ENCODE measurements at places on chromosomes 3 and 15.

GRCh38 chr3:185912929-185913901 is 24.6 kb downstream of the TRA2B start:
- no peak for DNase-seq

DNA sequence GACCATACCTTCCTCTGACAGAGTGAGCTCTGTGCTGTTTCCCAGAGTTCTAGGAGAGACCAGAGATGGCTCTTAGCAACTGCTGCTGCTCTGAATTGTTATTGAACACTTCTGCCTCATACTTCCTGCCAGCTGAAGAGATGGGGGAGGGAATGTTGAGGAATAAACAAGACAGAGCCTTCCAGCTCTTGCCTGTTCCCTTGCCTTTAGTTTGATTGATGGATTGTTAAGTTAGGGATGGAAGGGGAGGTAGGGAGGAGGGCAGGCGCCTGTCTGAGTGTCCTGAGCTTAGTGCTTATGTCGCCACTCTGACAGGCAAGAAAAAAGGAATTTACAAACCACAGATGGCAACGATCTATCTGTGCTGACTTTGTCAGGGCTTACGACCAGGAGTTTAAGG is 42.8 kb downstream of the ZNF609 start:
- DNase-seq: no peak

DNA sequence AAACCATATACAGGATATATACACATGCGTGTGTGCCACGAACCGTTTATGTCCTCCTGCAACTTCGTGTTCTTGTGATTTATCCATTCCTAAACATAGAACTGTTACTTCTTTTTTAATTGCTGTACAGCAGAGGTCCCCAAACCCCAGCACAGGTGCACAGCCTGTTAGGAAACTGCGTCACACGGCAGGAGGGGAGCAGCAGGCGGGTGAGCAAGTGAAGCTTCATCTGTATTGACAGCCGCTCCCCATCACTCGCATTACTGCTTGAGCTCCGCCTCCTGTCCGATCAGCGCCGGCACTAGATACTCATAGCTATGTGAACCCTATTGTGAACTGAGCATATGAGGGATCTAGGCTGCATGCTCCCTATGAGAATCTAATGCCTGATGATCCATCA is 34.9 kb upstream of the NRROS start:
- DNase-seq: no peak

DNA sequence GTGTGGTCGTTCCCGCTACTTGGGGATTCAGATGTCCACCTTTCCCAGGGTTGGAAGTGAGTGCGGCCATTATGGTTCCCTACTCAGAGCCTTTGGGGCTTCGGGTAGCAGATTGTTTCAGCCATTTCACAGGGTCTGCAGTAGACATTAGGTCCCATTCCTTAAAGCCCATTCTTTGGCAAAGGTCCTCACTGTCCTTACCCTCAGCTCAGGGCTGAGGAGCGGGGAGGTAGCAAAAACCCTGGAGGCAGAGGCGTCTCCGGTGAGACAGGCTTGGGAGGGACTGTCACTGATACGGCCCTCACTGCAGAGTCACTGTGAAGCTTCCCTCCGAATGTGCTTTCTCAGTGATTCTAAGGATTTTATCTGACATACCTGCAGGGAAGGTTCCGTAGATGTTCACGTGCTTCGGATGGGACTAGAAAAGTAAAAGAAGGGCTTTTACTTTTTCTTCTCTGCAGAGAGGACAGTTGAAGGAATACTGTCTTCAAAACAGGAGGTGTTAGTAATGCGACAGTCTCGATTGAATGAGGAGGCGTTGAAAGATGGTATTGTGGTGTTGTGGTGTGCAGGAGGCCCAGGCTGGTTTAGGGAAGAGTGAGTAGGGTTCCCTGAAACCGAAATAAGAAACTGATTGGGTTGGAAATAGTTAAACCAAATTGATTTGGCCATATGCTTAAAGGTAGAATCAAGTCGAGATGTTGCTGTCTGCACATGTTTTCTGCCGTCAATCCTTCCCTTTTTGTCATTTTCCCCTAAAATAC is 630 bp downstream of the ATP6V1A start:
- no peak for DNase-seq

GRCh38 chr3:76958274-76958673 is 81.6 kb upstream of the ROBO2 start:
- no peak for DNase-seq

DNA sequence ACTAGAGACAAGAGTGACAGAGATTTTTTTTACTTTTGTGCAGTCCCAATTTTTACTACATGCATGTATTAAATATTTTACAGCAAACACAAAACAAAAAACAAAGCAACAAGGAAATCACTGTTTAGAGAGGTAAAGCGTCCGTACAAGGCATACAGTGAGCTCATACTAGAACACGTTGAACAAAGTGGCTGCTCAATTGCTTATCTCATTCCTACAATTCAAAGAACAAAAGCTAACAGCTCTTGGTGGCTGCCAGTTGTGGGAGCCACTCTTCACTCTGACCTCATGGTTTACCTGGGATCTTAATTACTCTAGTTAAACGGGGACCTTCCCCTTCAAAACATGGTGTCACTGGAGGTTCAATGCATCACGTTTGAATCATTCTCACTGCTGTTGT is 7.6 kb upstream of the ARHGEF26 start:
- no peak for DNase-seq

DNA sequence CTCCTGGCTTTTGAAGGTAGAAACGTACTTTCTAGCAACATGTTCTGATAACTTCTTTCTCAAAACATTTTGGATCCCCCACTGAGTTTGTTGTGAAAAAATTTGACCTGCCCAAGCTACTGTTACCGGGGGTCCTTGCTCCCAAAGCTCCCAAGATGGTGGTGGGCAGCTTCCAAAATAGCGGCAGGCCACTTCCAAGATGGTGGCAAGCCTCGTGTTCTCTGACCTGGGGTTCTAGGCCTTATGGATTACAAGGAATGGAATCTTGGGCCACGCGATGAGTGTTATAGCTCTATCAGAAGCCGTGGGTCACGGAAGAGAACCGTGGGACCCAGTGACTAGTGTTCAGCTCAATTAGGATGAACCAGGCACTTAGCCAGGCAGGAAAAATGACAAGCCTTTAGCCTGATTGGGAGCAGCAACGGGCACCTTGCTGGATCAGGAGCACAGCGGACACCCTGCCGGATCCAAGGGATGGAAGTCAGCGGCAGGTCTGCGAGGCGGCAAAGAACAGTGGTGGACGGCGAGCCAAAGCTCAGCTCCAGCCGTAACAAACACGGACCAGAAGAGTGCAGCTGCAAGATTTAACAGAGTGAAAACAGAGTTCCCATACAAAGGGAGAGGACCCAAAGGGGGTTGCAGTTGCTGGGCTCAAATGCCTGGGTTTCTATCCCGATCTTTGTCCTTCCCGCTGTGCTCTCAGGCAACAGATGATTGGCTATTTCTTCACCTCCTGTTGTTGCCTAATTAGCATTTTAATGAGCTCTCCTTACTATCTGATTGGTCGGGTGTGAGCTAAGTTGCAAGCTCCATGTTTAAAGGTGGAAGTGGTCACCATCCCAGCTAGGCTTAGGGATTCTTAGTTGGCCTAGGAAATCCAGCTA is 133.3 kb downstream of the WDR72 start:
- DNase-seq: no peak

- DNase-seq: no peak
These were observed 7.9 kb downstream of the SCN5A start for GRCh38 chr3:38641461-38642110.

DNA sequence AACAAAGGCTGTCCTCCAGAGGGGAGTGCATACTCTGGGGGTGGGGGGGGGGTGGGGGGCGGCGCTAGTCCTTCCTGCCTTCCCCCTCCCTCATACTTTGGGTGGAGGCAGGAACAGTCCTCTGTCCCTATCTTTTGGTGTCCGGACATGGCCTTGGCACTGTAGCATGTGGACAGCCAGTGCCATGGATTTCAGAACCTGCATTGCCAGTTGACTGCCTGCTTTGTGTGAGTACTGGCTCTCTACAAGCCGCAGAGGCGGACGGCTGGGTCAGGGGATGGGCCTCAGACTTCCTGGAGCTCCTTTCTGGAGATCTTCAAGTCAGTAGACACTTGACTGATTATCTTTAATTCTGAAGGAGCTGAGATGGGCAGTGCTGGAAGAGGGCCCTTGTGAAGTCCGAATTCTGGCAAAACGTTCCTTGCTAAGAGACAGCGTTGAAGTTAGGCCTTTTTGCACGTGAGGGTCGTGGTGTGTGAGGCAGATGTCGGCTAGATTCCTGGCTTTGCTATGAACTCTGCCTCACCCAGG is 2.5 kb downstream of the CLDN11 start:
- no peak for DNase-seq

DNA sequence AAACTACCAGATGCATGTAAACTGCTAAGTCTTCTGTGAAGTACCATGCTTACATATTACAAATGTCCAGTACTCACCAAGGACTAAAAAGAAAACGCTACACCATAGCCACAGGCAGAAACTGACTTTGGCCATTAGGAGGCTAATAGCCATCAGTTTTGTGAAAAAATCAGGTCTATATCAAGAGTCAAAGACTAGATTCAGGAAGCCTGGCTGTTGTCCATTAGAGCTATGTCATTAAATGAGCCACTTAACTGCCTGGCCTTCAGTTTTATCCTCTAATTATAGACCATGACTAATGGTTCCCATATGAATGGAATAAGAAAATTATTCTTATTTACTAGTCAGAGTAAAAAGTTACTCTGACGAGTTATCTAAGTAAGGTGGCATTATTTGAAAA is 144.1 kb downstream of the VPS13C start:
- no peak for DNase-seq

DNA sequence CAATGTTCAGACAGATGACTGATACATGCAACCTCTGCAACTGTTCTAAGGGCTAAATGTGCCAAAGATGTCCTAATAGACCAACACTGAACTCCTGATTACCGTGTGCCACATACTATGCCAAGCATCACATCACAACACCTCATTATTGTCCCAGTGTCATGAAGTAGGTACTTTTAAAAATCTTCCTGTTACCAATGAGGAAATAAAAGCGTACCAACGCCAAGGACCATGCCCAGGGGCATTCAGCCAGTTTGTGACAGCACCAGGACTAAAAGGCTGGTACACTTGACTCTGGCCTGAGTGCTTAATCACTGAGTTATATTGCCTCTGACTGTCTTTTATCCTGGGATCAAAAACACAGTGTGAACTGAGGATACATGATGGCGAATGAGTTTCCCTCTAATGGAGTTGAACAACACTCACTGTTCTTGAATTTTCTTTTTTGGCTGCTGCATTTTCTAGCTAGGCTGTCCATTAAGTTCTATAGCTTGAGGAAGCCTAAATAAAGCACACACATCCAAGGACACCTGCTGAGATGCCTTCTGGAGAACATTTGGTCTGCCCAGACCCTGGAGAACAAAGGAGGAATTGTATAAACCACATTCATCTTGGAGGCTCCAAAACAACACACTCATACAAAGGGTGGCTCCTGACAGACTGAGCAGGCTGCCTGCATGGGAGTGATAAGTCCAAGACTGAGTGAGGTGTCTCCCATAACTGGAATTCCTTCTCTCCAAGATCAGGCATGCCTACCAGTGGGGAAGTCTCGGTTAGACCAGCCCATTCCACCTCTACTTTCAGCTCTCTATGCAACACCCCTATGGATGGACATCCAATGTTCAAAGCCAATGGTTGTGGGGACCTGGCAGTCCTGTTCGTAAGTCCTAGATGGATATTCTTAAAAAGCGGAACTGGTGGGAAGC is 126.7 kb upstream of the PRICKLE2 start:
- DNase-seq: no peak

GRCh38 chr15:65790694-65791334 is 1.3 kb downstream of the DENND4A start:
- DNase-seq: no peak

- no peak for DNase-seq
These were observed 70.8 kb upstream of the KLF13 start for GRCh38 chr15:31255732-31256377.

- no peak for DNase-seq
These were observed 18.4 kb downstream of the KLF15 start for GRCh38 chr3:126338790-126339288.

DNA sequence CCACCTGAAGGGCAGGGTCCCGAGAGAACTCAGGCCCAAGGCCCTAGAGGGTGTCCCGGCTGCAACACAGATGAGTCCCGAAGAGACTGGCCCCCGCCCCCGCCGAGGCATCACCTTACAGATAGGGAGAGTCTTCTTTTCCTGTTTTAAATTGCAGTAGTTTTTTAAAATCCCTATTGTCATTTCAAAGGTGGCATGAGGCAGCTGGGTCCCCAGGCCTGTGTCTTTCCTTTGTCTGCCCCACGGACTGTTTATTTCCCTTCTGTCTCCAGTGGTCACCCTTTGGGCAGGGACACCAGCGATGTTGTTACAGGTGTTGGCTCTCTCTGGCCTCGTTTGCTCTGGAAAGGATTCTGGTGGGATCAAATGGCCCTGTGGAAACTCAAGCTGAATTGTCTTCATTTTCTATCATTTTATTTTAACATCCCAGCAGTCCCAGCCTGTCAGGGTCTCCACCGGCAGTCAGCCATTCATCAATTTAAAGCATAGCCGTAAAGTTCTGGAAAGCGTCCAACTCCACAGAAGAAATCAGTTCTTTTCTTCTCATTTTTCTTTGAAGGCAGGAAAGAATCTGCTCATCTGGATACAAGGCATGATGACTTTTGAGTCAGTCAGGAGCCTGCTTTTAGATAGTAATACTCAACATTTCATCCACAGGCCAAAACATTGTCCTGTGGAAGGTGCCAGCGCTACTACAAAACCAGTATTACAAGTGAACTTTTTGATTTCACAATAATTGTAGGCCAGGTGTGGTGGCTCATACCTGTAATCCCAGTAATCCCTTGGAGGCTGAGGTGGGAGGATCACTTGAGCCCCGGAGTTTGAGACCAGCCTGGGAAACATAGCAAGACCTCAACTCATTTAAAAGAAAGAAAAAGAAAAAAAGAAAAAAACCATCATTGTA is 96.2 kb downstream of the HES1 start:
- no peak for DNase-seq

DNA sequence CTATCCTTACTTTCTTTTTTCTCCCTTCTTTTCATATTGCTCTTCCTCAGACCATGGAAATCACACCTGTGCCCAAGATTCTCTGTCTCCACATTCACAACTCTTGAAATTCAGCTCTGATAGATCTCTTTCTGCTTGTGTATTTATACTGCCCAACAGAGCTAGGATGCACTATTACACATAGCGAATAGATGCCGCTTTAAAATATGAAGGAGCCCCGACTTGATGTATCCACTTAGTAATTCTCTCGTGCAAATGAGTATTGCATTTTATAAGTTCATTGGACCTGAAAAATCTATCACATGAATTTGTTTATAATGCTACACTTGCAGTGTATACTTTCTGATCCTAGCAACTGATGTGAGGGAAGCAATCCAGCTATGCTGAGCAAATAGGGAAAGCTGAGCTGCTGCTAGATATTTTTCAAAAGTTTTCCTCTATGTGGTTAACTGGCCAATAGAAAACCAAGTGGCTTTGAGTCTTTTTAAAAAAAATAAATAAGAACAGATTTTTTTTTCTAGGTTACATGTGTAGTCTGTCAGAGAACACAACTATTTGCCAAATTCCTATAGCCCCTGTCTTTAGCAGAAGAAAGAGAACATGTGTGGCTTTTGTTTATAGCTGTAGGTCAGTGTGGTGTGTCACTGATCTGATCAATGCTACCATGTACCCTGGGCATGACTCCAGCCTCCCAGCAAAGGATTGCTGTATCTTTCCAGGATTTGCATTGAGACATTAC is 64.3 kb upstream of the LEKR1 start:
- no peak for DNase-seq
